ENCODE measurements at places on chromosomes 12 and 14.

DNA sequence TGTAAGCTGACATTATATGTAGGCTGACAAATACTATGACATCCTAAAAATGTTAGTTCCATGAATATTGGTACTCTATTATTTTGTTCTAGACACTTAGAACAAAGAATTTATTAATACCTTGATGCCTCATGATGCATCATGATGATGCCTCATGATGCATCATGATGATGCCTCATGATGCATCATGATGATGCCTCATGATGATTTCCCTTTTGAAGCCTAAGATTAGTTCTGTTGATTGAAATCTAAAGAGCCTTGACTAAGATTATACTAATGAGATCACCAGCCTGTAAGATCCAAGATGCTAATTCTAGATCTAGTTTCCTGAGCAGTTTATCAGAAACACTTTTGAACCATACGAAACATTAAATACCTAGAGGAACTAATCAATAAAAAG lies 4.6 kb upstream of the CEP128 start:
- no peak for DNase-seq

GRCh38 chr12:110109037-110109836 lies 14.9 kb upstream of the IFT81 start:
- DNase-seq: no peak

GRCh38 chr12:49552014-49552413 lies 13.2 kb downstream of the KCNH3 start:
- DNase-seq: no peak

GRCh38 chr14:83744891-83745290 lies 1785.1 kb upstream of the FLRT2 start:
- no peak for DNase-seq
